ENCODE measurements at places on chromosomes 1 and 21.
A peak's percentile ranks its signal among the peaks of the same experiment; 100 is the strongest.

- no peak for DNase-seq
Observed at GRCh38 chr1:195580988-195581387, 1027.3 kb downstream of the KCNT2 start.

DNA sequence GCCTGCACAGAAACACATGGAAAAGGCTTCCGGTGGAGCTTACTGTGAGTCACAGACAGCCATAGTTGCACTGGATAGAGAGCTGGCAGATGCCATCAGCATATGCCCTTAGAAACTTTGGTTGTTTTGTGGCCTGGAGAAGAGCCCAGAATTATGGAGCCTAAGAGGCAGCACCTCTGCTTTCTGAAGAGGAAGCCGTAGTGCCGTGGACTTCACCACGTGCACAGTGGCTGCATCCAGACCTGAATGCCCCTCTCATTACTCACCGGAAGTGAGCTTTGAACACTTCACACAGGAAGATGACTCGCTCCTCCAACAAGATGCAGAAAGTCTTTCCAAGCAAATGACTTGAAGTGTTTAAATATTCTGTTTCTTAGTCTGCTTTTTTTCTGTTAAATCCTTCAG is 28.4 kb downstream of the JUN start:
- DNase-seq = no peak

GRCh38 chr1:72763481-72763880 is 481.1 kb upstream of the NEGR1 start:
- DNase-seq = no peak

DNA sequence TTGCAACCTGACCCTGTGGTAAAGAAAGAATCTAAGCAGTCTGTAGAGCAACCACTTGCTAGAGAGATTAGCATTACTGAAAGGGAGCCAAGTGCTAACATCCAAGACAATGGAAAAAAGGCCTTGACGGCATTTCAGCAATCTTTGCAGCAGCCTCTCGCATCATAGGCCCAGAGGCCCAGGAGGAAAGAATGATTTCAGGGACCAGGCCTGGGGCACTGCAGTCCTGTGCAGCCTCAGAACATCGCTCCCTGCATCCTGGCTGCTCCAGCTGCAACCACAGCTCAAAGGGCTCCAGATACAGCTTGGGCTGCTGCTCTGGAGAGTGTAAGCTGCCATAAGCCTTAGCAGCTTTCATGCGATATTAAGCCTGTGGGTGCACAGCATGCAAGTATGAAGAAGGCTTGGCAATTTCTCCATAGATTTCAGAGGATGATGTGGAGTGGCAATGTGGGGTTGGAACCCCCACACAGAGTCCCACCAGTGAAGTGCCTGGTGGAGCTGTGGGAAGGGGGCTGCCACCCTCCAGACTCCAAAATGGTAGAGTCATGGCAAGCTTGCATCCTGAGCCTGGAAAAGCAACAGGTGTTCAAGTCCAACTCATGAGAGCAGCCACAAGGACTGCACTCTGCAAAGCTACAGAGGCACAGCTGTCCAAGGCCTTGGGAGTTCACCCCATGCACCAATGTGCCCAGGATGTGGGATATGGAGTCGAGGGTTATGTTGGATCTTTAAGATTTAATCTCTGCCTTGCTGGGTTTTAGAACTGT is 110.6 kb upstream of the HMGB4 start:
- DNase-seq = no peak

- no peak for DNase-seq
Observed at GRCh38 chr1:221834698-221835513, 93.0 kb upstream of the DUSP10 start.

- DNase-seq = no peak
Observed at GRCh38 chr21:44962403-44962966, 22.7 kb downstream of the SLX9 start.

GRCh38 chr1:6486433-6487011 is 4.9 kb downstream of the PLEKHG5 start:
- DNase-seq = peak; percentile 25

DNA sequence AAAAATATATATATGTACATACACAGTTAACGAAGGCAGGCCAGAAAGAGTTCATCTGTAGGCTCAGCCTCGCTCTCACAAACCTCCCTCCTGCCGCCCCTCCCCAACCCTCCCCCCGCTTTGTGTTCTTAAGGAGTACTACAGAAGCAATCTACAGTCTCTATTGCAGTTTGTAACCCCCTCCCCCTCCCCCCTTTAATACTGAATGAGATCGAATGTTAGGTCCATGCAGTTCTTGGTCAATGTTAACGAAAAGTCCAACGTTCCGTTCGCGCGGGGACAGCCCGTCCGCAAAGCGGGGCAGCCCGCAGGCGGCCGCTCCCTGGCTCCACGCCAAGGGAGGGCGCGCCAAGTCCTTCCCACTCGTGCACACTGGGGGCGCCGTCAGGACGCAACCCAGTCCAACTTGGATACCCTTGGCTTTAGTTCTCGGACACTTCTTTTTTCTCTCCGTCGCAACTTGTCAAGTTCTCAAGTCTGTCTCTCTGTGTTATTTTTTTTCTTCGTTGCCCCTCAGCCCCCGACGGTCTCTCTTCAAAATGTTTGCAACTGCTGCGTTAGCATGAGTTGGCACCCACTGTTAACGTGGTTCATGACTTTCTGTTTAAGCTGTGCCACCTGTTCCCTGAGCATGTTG is 2.2 kb downstream of the JUN start:
- DNase-seq = no peak

DNA sequence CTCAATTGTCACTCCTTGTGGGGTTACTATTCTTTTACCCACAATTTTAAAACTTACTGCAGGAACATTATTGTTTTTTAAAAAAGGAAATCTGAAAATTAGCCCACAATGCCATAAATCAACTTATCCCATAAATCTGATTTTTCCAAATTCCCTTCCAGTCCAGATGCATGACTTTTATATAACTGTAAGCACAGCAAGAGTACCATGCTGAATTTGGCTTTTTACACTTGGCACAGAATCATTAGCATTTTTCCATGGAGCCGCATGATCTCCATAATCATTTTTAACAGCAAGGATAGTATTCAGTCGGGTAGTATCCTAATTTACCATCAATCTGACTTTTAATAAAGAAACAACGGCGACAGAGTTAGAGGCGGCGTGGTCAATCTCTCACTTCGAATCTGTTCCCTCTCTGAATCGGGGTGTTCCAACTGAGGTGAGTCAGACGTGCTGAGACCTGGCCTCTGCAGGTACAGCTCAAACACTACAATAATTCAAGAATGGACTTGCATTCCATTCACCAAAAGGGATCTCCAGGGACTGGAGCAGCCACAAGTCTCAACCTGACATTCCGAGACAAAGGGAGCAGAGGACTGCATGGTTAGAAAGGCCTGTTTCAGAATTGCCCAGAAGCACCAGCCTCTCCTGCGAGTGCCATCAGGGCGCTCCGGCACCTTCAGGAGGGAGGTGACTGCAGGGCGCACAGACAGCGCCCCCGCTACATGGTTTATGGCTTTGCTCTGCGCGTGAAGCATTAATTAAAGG is 48.9 kb downstream of the SLC66A1 start:
- DNase-seq = no peak

GRCh38 chr1:183730886-183731573 is 73.9 kb upstream of the RGL1 start:
- no peak for DNase-seq

DNA sequence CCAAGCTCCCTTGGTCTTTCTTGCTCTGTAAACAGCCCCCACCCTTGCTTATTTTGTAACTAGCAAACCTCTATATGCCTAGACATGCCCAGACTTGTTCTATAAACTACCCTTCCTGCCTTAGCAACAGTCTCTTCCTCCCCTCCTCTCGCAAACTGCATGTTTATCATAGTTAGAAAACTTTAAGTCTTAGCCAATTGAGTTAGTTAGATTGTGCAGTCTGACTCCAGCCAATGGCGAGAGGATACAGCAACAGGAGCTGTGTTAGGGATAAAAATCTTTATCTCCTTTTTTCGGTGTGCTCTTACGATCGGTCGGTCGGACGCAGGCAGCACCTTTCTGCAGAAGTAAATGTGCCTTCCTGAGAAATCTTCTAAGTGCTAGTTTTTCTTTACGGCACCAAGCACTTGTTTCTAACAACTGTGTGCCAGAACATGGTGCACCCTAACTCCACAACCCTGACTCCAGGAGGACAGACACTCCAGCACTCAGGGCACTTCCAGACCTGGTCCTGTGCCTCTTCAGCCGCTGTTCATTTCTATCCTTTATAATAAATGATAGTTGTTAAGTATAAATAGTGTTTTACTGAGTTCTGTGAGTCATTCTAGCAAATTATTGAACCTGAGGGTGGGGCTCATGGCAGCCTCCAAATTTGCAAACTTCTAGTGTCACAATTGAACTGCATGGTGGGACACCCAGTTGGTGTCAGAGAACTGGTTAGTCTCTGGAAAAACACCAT is 25.7 kb upstream of the GNG4 start:
- no peak for DNase-seq

DNA sequence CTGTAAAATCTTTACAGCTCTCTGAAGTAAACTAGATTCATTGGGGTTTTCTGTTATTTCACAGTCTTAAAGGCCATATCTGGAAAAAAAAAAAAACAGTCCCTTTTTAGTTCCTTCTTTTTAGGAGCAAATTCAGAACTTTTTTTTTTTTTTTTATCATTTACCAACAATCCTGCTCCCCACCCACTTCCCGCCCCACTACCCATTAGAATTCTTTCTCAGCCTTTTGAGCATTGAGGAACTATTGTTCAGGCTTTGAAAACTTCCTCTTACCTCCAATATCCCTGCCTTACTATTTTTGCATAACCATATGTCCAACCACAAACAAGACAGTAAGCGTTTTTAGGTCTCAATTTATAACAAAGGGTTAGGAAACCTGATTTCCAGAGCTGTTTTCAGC is 330.1 kb downstream of the PLPP3 start:
- DNase-seq = no peak

DNA sequence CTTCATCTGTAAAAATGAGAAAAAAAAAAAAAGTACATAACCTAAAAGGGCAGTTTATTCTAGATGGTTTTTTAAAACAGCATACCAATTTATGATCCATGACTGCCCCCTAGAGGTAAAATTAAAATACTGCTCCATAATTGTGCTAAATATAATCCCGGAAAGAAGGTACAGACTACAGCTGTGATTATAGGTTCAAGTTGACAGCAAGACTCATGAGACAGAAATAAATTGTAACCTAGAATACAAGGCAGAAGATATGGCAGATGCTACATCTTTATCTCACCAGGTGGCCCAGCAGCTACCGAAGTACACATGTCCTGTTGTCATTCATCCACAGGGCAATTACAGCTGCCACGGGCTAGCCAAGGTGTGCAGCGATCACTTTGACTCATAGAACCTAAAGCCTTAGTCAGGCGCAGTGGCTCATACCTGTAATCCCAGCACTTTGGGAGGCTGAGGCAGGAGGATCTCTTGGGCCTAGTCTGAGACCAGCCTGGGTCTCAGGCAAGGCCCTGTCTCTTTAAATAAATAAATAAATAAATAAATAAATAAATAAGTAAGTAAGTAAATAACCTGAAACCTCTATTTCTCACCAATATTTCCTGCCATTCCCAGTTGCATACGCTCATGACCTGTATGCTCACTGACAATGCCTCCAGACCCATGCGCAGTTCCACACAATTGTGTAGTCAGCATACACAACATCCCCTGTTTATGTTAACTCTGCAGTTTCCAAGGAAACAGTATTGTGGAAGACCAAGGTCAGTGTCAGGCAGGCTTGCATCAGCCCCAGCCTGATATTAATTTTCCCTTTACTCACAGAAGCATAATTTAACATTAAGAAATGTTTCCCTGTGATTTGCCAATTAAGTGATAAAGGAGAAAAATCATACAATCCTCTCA is 18.3 kb upstream of the PPIE start:
- peak; percentile 48 for DNase-seq

- no peak for DNase-seq
Observed at GRCh38 chr21:21187579-21187978, 189.4 kb downstream of the NCAM2 start.

GRCh38 chr1:230210326-230210980 is 143.4 kb downstream of the GALNT2 start:
- no peak for DNase-seq
